ENCODE measurements at places on chromosomes 5 and 9. TPM values are rescaled to one million over a fixed set of nuclear protein-coding genes. Genes with fewer than 3 reads are reported as not detected.

Gene RALGPS1
- total RNA-seq, result 4.1 TPM

Gene BRD9
- total RNA-seq, result 58.9 TPM

GRCh38 chr5:58970766-58971165 is 387.9 kb downstream of the RAB3C start:
- DNase-seq, result no peak

GRCh38 chr9:127963041-127963358 is 17.8 kb downstream of the EEIG1 start:
- no peak for DNase-seq

GRCh38 chr5:42718591-42718990 is 38.0 kb upstream of the CCDC152 start:
- peak; percentile 54 for DNase-seq

Gene CNTLN
- 1.2 TPM for total RNA-seq

GRCh38 chr5:72860499-72860898 is 44.0 kb downstream of the TNPO1 start:
- DNase-seq, result no peak

DNA sequence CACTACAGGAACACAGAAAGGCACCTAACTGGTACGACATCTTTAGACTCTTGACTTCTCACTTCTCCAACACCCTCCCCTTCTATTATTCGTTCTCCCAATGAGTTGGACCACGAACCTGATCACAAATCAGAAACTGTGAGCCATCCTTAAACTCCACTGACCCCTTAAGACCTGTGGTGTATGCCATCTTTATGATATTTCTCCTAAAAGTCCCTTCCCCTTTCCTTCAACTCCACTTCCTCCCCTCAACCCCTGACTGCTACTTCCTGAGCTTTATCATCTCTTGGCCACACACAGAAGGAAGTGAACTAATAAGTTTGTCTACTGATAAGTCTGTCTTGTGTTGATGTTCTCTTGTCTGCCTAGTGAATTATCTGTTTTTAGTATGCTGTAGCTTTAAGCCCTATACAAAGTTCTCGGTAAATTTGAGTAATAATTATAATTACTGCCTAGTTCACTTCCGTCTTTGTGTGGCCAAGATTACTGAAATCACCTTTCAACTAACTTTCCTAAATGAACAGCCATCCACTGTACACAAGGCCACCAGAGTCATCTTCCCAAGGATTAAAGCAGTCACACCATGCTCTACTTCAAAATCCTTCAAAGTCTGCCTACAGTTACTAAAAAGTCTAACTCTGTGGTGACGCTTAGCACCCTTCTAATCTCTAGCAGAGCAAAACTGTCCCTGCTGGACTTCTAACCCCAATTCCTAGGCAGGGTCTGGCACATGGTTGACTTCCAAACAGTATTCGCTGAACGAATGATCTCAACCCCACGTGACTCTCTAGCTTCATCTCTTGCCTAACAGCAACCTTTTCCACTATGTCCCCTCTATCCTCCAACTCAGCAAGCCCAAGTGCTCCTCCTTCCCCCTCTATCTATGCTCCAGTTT is 23.2 kb downstream of the ELOVL7 start:
- DNase-seq, result no peak

- DNase-seq, result peak; percentile 68
Observed at GRCh38 chr9:69019808-69020207, 5.9 kb upstream of the PRKACG start.

DNA sequence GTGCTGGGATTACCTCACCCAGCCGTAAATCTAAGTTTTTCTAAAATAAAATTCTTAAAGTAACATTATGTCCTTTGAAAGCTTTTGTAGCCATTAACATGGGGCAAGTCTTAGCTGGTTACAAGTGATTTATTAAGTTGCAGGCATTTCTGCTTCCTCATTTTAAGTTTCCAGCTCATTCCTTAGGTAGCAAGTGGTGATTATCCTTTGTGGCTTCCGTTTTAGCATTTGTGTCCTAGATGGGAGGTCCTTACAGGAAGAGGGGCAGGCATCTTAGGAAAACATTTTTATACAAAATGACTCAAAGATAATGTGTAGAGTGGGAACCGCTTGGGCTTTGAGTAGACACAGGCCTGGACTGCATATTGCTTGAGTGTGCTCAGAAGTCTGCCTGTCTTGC is 35.0 kb upstream of the ROPN1L start:
- DNase-seq, result no peak

Gene FCN1
- total RNA-seq, result not detected

DNA sequence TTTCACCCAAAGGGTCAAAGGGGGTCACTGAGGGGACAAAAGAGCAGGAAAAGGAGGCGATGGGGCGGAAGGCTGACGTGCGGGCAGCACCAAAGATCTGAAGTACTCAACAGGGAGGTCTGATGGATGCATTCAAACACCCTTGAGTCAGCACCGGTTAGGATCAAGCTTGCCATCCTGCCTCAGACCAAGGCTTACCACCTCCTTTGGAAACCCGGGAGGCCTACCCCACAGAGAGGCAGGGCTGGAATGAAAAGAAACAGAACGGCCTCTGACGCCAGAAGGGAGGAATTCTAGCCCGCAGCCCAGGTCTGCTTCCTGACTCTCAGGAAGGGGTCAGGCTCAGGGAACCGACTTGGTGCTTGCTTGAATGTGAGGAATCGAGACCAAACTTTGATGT is 125.6 kb downstream of the PAPPA start:
- DNase-seq, result no peak

- DNase-seq, result no peak
Observed at GRCh38 chr5:76555114-76555513, 68.1 kb downstream of the F2RL2 start.

Gene PCDHGA6
- 0.08 TPM for total RNA-seq

- DNase-seq, result no peak
Observed at GRCh38 chr9:129440435-129441186, 180.3 kb downstream of the C9orf50 start.

- DNase-seq, result no peak
Observed at GRCh38 chr9:135677641-135678168, 14.6 kb downstream of the LCN9 start.

DNA sequence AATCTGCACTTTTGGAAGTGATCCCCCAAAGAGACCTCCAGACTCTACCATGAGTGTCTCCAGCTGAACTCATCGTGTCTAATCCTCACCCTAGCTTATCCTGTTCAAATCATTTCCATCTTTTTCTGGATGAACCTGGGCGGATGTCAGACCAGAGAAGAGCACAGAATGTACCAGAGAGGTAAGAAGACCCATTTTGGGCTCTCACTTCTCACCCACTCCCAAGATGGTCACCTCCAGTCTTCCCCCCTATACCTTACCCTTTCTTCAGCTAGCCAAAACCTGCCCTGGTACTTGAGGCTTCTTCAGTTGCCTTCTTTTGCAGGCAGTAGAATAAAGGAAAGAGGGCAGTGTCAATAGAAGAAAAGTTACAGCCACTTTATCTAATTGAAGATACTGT is 27.9 kb upstream of the ANXA2R start:
- no peak for DNase-seq

DNA sequence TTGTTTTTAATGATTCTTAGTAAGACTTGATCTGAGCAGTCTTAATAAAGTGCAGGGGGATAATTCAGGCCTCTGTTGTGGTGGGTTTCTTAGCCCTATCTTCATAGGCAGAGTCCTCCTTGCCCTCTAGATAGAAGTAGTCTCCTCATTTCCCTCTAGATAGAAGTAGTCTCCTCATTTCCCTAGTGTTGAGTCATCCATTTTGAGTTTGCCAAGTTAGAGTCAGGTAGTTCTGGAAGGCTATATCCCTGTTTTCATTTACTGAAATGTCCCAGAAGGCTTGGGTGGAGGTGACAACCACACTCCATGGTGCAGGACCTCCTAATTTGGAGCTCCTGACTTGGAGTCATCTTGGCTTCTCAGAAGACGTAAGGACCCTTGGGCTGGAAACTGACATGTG is 384.6 kb downstream of the MLLT3 start:
- no peak for DNase-seq

- DNase-seq, result no peak
Observed at GRCh38 chr9:36864491-36865410, 169.3 kb downstream of the PAX5 start.

Measured in activated CD8-positive, alpha-beta T cell treated with anti-CD3 and anti-CD28 coated beads, Interleukin-2, amount 10 ng/mL, durations not matched to agents 7 days and 5 days (primary cell).